ENCODE measurements at places on chromosomes 6 and 20.

DNA sequence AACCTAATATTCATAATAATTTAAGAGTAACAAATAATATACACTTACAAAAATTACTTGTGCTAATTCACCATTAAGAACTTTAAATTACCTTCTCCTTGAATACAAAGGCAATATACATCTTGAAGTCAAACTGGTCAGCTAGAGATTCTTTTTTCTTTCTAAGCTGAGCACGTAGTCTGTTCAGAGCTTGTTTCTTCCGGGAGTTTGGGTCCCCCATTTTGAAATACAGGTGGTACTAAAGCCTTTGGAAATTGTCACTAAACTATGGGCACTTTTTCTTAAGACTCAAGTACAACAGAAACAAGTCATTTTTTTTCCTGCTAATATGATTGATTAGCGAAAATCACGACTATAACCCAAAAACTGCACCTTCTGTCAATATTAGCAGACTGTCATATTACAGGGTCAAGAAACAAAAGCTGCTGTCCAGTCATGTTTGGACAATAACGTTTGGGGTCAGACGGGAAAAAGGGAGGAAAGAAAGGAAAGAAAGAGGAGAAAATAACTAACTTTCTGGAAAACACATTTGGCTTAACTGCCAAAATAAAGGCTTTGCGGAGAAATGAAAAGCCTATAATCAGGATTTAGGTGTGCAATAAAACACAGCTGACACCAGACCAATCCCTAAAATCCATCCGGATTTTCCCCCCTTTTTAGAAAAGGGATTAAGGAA lies 367 bp downstream of the C6orf62 start:
- no peak for DNase-seq

- DNase-seq = no peak
Observed at GRCh38 chr6:167888098-167888497, 61.4 kb downstream of the AFDN start.

DNA sequence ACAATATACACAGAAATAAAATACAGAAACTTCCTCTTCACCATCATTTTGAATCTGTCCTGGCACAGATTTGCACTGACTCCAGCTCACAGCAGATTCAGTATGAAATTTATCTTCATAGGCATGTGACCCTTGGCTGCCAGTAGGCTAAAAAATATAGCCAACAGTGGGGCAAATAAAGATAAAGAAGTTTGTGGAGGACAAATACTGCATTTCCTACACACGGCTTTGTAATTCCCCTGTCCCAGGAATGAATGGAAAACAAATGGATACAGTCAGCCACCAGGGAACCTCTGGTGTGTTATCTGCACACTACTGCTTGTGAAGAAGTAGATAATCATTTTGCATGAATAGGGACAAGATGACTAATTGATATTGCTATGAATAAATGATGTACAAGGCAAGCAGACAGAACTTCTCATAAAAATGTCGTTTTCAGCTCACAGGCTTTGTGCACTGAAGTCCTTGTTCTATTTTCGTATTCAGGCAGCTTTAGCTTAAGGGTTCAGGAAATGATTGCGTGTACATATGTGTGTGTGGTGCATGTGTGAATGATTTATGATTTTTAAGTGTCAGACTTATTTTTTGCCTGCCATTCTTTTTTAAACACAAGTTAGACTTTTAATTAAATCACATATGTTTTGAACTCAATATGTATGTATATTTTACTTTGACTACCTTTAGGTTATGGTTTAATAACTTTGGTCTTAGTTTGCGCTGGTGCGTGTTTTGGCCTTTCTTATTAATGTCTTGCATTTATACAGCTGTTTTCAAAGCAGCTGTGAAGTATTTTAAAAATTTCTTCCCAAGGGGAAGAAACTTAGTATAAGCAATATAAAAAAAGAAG lies 543.8 kb upstream of the JAG1 start:
- no peak for DNase-seq

DNA sequence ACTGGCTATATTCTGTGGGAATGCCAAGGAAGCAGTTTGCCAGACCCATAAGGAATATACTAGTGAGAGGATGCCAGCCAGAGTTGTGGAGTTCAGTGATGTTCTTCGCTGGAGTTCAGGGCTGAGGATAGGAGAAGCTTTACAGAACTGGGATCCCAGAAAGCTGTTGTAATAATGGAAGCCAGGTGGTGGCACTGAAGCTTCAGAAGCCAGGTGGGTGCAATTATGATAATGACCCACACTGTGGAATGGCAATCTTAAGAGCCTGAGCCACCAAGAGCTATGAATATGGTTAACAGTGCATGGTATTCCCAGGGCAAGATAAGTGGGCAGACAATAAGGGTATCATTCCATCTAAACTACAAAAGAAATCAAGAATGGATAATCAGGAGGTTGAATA lies 25.1 kb upstream of the ENPP1 start:
- DNase-seq = no peak

DNA sequence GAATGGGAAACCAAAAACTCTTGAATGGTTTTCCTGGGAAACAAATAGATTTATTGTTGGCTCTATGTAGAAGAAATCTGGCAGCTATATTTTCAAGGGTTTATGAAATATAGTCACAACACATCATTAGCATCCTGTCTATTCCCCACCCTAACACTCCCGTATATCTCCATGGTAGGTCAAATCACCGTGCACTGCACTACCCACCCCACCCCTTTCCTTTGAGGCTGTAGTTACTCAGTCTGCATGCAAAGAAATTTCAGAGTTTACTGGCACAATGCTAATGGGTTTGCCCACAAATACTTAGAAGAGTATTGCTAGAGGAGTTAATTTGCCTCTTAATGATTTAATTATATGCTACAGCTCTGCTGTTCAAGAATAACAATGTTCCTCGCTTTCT lies 329.1 kb upstream of the TSHZ2 start:
- DNase-seq = no peak

DNA sequence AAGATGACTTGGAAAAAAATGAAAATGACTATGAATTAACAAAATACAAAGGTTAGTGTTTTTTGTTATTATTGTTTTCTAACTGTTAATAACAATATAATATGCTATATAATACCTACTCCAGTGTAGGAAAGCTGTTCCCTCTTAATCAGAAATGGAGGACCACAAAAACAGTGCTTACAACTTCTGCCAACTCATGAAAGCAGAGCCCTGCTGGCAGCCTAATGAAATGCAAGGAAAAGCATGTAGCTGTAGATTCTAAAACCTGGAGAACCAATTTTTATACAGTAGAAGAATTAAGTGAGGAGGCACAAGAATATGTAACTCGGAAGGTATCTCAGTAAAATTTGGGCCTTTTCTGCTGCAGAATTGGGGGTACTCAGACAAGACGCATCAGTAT lies 29.4 kb downstream of the PHIP start:
- no peak for DNase-seq

DNA sequence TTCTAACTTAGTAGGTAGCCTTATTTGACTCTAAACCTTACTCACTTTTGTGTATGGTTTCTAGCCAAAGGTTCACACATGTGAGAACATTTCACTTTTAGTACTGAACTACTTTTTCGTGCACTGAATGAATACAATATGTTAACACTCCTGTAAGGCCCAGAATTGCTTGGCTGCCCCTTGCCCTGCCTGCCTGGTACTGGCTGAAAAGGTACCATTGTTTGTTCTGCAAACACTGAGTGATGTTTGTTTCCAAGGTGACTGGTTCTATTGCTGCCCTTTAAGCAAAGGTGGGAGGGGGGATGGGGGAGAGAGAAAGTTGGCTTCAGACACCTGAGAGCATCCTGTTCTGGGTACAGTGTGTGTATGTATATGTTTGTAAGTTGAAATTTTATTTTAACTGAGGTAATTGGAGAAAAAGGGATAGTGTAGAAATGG lies 31.2 kb downstream of the RREB1 start:
- DNase-seq = no peak

DNA sequence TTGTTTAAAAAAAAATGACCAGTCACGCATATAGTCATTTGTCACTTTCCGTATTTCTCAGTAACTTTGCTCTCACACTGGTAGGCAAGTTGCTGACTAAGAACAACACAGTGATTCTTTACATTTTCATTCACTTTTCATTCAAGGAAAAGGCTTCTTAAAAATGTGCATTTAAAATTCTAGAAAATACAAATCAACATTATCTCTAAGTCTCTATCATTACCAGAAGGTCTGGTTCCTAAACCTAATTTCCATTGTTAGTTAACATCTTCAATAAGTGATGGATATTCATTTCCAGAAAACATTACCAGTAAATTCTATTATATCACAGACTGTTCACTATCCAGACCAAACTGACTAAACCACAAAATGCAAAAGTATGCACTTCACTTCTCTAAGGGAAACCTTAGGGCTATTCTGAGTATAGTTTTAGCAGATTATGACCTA lies 115.3 kb downstream of the AHI1 start:
- DNase-seq = no peak

GRCh38 chr20:48676125-48676524 lies 151.7 kb downstream of the PREX1 start:
- no peak for DNase-seq

GRCh38 chr6:139308286-139308916 lies 16.6 kb upstream of the TXLNB start:
- no peak for DNase-seq

GRCh38 chr20:11249683-11250082 lies 575.9 kb upstream of the JAG1 start:
- DNase-seq = no peak

GRCh38 chr6:169862892-169863525 lies 111.6 kb downstream of the ERMARD start:
- no peak for DNase-seq

GRCh38 chr6:42166444-42167141 lies 6.6 kb upstream of the GUCA1A start:
- DNase-seq = peak; percentile 2

- DNase-seq = no peak
Observed at GRCh38 chr6:24458134-24458533, 31.2 kb downstream of the GPLD1 start.

DNA sequence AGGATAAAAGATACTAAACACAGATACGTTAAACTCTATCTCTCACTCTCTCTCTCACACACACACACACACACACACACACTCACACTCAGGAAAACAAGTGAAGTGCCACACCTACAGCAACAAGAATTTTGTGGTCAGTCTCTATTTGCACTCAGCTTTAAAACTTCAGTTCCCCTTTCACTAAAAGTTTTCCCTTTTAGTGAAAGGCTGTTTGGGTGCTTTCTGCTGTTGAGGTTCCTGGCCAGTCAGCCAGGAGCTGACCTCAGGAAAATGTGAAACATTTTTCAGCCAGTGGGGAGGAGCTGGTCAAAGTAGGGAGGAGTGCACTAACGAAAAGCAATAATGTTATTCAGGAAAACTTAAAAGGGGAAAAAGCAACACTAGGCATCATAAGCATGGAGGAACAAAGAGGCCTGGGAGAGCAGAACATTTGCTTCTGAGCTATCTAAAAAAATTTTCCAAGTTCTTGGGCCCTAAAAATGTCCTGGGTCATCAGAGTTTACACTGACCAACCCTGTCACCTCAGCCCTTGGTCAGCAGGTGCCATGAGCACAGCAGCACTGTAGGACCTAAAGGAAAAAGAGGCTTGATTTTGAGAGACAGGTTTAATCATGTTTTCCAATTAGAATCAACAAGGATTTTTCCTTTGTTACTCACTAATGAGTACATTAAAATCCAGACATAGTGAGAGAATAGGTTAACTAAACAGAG lies 30.7 kb upstream of the NT5E start:
- no peak for DNase-seq

DNA sequence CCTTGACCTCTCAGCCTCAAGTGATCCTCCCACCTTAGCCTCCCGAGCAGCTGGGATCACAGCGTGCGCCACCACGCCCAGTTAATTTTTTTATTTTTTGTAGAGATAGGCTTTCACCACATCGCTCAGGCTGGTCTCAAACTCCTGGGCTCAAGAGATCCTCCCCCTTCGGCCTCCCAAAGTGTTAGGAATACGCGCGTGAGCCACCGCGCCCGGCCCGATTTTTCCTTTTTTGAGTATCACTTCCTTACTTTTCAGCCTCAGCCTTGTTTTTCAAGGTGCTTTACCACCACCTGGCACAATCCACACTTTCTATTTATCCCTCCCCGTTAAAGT lies 791 bp upstream of the STX11 start:
- no peak for DNase-seq

- DNase-seq = no peak
Observed at GRCh38 chr20:50032955-50033666, 50.3 kb downstream of the SNAI1 start.

DNA sequence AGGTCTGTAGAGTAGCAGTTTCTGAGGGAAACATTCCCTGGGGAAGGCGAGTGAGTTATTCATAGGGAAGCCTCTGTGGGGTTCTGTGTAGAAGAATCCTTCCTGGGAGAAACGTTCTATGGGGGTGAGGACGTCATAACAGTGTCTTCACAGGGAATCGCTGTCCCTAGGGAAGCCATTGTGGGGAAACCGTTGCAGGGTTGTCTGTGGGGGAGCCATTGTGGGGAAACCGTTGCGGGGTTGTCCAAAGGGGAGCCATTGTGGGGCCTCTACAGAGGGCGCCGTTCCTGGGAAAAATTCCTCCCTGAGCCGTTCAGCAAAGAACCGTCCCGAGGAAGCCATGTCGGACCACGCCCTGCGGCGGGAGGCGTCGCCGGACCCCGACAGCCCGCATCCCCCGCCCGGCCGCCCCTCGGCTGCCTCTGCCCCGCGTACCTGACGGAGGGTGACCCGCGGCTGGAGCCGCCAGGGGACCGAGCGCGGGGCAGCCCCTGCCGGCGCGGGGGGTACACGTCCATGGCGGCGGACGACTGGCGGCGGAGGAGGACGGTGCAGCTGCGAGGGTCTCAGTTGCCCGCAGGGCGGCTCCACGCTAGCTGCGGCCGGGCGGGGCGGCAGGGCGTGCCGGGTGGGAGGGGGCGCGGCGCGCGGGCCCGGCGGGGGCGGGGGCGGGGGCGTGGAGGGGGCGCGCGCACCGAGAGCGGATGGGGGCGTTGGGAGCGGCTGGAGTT lies at the start of gene DNAAF9:
DNAAF9 (minus strand) TSS at position 630 of the 731 bp plus-strand sequence; CDS start at position 518, 112 bp downstream.
- DNase-seq = peak; percentile 63

GRCh38 chr6:151240791-151241642 lies 1.2 kb downstream of the AKAP12 start:
- DNase-seq = peak; percentile 71

DNA sequence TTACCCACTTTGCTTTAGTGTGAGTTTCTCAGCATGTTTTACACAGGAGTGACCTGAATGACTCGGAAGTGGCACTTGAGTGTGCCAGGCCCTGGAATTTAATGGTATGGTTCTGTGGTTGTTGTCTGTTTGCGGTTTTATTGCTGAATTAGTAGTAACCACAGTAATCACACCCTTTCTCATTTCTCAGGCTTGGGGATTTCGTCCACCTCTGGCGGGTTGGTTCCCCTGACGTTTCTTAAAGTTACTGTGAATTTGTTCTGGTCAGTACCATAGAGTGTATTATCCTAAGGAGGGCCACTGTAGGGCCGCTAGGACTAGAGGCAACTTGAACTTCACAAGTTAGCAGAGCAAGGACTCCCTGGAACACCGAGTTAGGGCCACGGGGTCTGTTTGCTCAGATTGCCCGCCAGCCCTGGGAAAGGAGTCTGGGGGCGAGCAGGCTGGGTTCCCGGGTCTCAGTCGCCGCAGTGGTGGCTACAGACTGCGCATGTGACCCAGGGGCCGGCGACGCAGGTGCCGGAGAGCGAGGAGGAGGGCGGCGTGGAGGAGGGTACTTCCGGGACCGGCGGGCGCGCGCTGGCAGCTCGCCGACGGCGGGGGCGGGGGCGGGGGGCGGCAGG lies 546 bp upstream of the KLHL32 start:
- no peak for DNase-seq

- no peak for DNase-seq
Observed at GRCh38 chr20:38084425-38084951, 50.9 kb downstream of the RPRD1B start.

GRCh38 chr20:3560578-3560977 lies 89.8 kb downstream of the ATRN start:
- no peak for DNase-seq

- no peak for DNase-seq
Observed at GRCh38 chr20:53737396-53738038, 143.9 kb upstream of the ZNF217 start.

GRCh38 chr6:118509009-118509617 lies 39.0 kb upstream of the PLN start:
- DNase-seq = no peak

All from nucleus accumbens (tissue), 56 donors.